ENCODE measurements at places on chromosomes 3 and 15.
A peak's percentile ranks its signal among the peaks of the same experiment; 100 is the strongest.

DNA sequence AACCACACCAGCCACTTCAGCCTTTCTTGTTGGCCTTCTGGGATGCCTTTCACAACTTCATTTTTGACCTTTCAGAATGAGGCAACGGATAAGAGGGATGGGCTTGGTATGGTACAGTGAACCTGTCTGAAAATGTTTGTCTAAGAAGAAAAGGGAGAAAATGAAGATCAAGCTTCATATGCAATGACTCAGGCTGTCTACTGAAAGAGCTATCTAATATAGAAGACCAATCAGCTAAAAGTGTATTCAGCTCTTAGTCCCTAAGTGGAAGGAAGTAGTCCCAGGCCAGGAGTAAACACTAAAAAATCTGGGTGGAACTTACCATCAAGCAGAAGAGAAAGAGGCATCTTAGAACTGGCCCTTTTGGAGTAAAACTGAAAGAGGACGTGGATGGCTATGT is 12.2 kb upstream of the UPK1B start:
- DNase-seq: no peak

DNA sequence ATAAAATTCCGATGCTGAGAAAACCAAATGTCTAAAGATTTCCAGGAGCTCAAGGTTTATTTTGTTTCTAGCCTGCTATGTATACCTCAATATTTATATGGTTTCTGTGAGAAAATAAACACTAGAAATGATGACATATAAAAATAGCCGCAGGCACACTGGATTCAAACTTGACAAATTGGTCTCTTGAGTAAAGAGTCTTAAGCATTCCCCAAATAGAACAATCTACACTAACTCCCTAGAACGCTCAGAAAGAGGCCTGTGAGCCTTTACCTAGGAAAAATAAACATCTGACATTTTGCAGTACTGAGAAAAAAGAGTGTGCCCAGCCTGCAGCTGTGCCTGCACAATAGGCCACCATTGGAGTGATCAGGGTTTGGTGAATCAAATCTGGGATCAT is 75.2 kb downstream of the NEK10 start:
- DNase-seq: no peak

GRCh38 chr3:31960793-31961431 is 20.1 kb downstream of the OSBPL10 start:
- no peak for DNase-seq

DNA sequence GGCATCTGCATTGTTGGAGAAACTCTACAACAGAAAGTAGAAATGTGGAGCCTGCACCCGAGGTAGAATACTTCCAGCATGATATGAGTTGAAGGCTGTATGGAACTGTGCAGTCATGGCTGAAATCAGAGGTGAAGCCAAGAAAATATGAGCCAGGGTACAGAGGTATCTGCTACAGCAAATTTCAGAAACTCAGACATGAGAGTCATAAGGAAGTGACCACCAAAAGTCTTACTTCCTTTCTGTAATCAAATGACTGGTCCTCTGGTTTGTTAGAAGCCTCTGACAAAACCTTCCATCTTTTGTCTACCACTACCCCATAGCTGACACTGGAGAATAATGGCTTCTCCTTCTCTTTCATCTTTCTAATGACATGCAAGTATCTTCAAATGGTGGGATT is 159.4 kb downstream of the TMEM108 start:
- no peak for DNase-seq

GRCh38 chr3:52524752-52525679 is 8.6 kb downstream of the NT5DC2 start:
- no peak for DNase-seq

DNA sequence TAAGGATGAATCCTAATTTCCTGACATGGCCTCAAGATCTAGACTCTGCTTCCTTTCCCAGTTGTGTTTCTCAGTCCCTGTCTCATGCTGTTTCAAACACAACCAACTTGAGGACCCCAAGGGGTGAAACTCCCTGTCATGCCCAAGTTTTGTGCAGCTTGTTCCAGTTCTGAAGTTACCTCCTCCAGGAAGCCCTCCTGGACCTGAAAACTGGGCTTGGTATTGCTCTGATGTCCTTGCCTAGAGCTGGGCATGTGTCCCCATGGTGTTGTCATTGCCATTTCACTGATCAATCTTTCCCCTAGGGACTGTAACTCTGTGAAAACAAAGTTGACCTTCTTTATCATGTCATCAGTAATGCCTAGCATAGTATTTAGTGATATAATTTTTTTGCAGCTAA is 6.1 kb upstream of the LMOD3 start:
- no peak for DNase-seq

- no peak for DNase-seq
Measured at GRCh38 chr3:141020143-141020830, 30.9 kb upstream of the SPSB4 start.

DNA sequence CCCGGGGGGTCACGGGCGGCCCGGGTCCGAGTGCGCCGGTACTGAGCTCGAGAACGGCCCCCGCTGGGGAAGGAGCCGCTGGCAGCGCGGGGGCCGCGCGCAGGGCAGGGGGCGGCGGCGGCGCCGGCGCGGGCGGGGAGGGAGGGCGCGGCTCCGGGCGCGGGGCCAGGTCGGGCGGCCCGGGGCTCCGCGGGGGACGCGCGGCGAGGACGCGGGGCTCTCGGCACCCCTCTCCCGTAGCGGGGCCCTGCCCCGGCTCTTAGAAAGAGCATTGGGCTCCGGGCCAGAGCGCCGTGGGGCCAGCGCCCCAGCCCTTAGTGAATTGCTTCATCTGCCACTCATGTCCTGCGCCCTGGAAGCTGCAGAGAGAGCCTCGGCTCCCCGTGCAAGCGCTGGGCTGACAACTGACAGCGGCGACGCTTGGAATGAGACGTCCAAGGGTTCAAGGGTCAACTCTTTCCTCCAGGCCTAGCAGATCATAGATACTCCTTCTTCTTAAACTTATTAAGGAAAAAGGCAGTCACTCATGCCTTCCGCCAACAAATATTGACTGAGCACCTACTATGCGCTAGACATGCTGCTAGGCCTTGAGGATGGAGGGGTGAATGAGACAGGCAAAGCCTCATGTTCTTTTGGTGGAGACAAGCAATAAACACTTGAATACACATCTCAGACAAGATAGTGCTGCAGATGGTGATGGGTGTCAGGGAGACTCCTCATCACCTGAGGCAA is 140.8 kb downstream of the SMAD6 start:
- DNase-seq: peak; percentile 70

DNA sequence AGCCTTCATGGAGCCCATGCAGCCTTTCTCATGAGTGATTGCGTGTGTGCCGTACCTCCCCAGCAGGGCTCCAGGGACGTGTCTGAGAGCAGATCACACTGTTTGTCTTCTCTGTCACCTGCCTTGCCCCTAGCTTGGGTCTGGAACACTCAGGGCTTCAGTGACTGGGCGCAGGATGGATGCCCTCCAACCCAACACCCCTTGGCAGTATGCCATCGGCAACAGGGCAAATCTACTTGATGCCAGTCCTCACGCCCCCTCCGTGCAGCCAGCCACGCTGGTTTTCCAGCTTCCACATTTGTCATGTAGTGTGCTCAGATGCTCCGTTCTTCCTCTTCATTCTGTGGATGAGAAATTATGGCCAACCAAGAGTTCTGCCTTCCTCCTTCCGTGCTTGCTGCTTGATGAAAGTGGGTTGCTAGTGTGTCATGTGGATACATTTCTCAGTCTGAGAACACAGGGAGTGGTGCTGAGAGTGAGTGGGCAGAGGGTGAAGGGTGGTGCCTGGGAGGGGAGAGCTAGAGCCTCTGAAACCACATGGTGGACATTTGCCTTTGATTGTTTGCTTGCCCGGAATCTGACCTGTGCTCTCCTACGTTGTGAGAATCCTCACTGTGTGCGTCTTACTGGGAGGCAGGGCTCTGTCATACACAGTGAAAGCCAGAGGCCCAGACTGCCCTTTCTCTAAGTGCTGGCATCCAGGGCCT is 97.2 kb downstream of the FAM43A start:
- DNase-seq: no peak

- no peak for DNase-seq
Measured at GRCh38 chr15:89480505-89480904, 15.9 kb downstream of the RHCG start.

- no peak for DNase-seq
Measured at GRCh38 chr3:65497846-65498245, 540.9 kb downstream of the MAGI1 start.

DNA sequence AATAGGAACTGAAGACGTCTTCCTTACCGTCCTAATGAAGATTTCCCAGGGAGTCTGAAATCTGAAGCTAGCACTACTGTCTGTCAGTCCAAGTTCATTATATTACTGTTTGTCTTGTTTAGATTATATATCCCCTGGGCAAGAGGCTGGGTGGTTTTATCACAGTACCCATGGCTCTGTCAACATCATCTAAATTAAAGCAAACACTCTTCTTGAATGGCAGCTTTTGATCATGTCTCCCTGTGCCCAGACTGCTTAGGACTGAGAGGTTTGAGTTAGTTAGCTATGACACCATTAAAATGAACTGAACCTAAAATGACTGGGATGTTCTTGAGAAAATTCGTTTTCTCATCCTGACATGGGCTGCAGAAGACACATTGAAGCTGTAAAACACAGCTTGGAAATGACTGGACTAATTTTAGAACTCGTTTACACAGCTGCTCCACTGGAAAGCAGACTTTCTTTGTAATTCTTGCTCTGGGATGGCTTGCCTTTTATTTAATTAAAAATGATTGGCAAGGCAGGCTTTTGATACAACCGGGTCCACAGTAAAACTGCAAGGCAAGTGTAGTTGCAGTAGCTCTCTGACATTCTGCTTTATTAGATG is 243.5 kb downstream of the MFSD1 start:
- no peak for DNase-seq

- DNase-seq: no peak
Measured at GRCh38 chr3:98750276-98750919, 12.7 kb upstream of the ST3GAL6 start.

DNA sequence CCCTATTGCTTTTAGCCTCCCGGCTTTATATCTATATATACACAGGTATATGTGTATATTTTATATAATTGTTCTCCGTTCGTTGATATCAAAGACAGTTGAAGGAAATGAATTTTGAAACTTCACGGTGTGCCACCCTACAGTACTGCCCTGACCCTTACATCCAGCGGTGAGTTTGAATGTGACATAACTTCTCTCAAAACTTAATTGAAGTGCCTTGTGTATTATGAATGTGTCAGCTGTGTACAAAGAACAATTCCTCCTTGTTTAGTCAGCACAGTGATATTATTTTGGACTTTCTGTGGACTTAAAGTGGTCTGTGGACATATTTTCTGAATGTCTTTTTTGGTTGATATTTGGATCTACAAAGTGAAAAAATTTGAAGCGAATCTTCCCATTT is 220 bp downstream of the TP63 start:
- DNase-seq: no peak

GRCh38 chr3:46183330-46183729 is 24.8 kb downstream of the CCR1 start:
- DNase-seq: peak; percentile 39

DNA sequence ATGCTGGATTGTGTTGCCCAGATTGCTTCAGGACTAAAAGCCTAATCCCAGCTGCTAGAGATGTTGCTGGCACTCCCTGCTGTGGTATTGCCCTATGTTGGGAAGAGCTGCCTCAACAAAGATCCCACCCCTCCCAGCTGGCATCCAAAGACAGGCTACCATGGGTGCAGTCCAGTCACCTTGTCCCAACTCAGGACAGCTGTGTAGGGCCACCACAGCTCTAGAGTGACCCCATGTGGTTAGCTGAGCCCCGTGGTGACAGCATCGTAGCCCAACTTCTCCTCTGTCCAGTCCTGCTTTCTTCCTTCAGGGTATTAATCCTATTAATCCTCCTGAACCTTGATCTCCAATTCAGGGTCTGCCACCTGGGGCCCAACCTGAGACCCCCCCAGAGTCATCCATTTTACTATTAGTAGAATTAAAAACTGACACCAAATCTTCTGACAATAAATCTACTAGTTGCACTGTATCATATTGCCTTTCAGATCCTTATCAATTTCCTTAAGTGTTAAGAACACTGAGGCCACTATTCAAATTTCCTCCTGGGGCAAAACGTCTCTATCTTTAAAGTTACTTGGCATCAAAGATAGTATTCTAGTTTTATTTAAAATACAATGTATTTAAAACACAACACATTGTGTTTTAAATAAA is 83.5 kb downstream of the AQP9 start:
- DNase-seq: peak; percentile 54

GRCh38 chr3:38264353-38264771 is 1.2 kb upstream of the SLC22A13 start:
- DNase-seq: peak; percentile 13

DNA sequence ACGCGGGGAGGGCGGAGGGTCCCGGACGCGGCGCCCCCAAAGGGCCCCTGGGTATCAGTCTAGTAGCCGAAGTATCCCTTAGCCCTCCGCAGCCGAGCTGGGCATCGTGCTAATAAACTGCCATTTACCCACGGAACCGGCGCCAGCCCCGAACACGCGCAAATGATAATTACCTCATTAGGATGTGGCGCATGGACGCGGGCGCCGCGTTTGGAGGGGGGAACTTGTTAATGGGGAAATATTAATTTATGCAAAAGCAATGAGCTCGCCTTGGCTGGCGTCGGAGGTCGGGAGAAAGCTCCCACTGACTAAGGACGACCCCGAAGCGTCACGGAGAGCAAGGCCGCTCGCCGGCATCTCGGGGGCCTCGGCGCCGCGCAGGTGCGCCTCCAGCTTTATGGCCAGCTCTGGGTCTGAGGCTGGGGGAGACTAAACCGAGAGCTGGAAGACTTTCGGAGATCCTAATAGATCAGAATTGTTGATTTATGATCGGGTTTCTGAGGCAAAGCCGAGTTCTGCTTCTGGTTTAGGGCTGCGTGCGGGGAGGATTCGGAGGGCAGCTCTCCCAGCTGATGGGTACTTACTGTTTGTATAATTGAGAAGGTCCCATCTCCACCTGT is 474 bp upstream of the FEZF2 start:
- no peak for DNase-seq

DNA sequence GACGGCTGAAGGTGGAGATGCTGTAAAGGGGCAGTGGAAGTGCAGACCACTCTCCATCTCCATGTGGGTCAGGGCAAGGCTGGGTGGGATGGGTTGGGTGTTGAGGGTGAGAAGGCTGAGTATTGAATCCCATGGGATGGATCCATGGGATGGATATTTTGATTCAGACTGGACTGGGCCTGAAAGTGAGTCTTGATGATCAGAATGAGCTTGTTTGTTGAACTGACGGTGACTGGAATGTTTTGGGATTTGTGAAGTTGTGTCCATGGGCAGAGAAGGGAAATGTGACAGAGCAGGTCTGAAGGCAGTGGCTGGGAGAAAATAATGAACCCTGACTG is 49.3 kb downstream of the CHST2 start:
- DNase-seq: no peak

GRCh38 chr3:61649381-61650170 is 88.2 kb downstream of the PTPRG start:
- no peak for DNase-seq

- DNase-seq: no peak
Measured at GRCh38 chr3:42804831-42805132, 492 bp upstream of the HIGD1A start.

DNA sequence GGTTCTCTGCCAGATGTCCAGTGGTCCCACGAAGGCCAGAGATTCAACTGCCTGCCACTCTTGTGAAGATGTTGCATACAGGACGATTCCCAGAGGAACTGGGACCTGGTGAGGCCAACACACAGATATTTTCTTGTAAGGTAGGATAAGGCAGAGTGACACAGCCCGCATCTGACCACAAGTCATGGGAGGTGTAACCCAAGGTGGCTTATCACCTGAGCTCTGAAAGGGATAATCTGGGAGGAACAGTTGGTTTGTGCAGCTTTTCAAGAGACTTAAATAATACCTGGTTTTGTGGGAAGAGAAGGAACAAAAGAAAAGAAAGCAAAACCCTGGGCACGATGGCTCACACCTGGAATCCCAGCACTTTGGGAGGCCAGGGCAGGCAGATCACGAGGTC is 39.8 kb upstream of the NR2F2 start:
- no peak for DNase-seq
